EL (cell line): ENCODE measurements at places on chromosomes 6 and 20.

DNA sequence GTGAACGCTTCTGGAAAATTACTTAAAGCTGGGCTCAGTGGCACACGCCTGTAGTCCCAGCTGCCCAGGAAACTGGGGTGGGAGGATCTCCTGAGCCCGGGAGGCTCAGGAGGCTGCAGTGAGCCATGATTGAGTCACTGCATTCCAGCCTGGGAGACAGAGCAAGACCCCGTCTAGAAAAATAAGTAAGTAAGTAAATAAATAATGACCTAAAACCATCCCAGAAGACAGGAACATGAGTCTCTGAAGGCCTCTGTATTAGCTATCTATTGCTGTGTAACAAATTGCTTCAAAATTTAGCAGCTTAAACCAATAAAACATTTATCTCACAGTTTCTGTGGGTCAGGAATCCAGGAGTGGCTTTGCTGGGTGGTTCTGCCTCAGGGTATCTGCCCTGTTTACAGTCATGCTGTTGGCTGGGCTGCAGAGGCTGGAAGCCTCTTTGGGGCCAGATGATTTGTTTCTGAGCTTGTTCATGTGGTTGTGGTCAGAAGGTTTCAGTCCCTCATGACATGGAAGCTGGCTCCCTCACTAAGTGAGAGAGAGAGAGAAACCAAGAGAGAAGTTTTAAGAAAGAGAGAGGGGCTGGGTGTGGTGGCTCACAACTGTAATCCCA is 48.4 kb upstream of the NCOA3 start:
- DNase-seq = peak; percentile 96

- DNase-seq = peak; percentile 47
Measured at GRCh38 chr6:150940941-150941340, 75.4 kb downstream of the MTHFD1L start.

DNA sequence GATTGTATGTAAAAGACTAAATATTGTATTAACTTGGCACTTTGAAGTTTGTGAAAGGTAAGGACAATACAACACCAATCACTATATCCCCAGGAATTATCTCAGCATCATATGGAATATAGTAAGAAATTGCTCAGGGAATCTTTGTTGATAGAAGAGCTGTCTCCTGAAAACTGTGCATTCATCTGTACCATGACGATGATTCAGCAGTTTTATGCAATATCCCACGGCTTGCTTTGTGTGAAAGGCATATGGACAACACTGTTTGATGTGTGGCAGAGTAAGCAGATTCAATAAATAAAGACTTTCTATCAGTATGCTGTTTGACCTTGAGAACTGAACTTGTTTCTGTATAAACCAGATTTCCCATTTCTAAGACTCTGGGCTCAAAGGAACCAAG is 147.5 kb upstream of the PLN start:
- no peak for DNase-seq

GRCh38 chr20:45940053-45940452 is 5.6 kb downstream of the PCIF1 start:
- DNase-seq = no peak
